Activated naive CD4-positive, alpha-beta T cell treated with anti-CD3 and anti-CD28 coated beads for 36 hours (primary cell): ENCODE measurements at places on chromosomes 5 and 9. TPM values are rescaled to one million over a fixed set of nuclear protein-coding genes. Genes with fewer than 3 reads are reported as not detected.

GRCh38 chr9:91677331-91677730 lies 253.7 kb upstream of the NFIL3 start:
- peaks cover 32% of the 10 kb centered on the region for H3K27me3 ChIP-seq
- peaks cover 4% of the 10 kb centered on the region for H3K4me1 ChIP-seq
- no peak overlapping the region for H3K27ac ChIP-seq
- H3K4me3 ChIP-seq, result no peak overlapping the region
- no peak for DNase-seq
- no peaks in the 10 kb centered on the region for H3K36me3 ChIP-seq

- no peaks in the 10 kb centered on the region for H3K27me3 ChIP-seq
- H3K27ac ChIP-seq, result no peak overlapping the region
- no peak for DNase-seq
- no peaks in the 10 kb centered on the region for H3K36me3 ChIP-seq
- H3K4me3 ChIP-seq, result no peak overlapping the region
These were observed 610.5 kb downstream of the ACTL7B start for GRCh38 chr9:108245331-108245730.

GRCh38 chr5:5199495-5199894 lies 59.4 kb downstream of the ADAMTS16 start:
- no peak overlapping the region for H3K4me3 ChIP-seq
- H3K36me3 ChIP-seq, result no peaks in the 10 kb centered on the region
- no peak for DNase-seq
- no peaks in the 10 kb centered on the region for H3K4me1 ChIP-seq

DNA sequence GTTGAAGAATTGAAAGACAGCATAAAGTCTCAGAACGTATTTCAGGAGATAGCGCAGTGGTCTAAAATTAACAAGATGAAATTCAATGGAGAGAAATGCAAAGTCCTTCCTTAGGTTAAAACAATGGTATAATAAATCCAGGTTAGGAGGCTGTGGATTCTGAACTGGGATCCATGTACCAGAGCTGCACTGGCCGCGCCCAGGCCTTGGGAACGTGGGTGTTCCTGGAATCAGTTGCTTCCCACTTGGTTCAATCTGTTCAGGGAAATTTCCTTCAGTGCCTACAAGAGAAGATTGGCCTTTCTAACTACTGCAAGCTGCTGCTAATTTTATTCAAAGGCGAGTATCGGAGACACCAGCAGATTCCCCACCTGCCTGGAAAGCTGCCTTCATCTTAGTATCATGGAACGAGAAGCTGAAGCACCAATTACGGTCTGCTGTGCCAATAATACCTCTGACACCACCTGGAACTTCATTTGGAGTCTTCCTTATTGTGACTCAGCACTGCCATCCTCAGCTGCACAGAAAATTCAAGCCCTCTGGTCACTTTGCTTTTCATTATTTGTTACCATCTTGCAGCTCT lies 14.3 kb upstream of the CTNND2 start:
- no peak overlapping the region for H3K4me3 ChIP-seq
- H3K27ac ChIP-seq, result no peak overlapping the region
- no peaks in the 10 kb centered on the region for H3K4me1 ChIP-seq

DNA sequence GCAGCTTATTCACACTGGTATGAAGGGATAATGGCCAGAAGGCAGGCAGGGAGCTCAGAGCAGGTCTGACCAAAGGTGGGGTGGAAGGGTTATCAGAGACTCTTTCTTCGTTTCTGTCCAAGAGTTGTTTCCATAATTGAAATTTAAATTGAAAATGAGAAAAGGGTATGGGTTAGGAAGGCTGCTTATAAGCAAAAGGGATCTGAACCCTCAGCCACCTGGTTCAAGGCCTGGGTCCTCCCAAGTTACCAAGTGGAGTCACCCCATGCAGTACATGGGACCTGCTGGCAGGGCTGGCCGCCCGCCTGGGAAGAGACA lies 17.8 kb downstream of the EEIG1 start:
- H3K27me3 ChIP-seq, result no peaks in the 10 kb centered on the region
- peak overlapping the region; percentile 84 for H3K4me3 ChIP-seq
- H3K36me3 ChIP-seq, result peaks cover 29% of the 10 kb centered on the region
- H3K27ac ChIP-seq, result peak overlapping the region; percentile 99

GRCh38 chr9:133226219-133227171 lies 17.4 kb upstream of the OBP2B start:
- H3K27me3 ChIP-seq, result peaks cover 4% of the 10 kb centered on the region
- DNase-seq, result no peak
- H3K4me1 ChIP-seq, result no peaks in the 10 kb centered on the region
- H3K27ac ChIP-seq, result no peak overlapping the region

GRCh38 chr5:155587458-155587857 lies 573.9 kb downstream of the KIF4B start:
- H3K27me3 ChIP-seq, result no peaks in the 10 kb centered on the region
- no peaks in the 10 kb centered on the region for H3K4me1 ChIP-seq
- H3K27ac ChIP-seq, result no peak overlapping the region

DNA sequence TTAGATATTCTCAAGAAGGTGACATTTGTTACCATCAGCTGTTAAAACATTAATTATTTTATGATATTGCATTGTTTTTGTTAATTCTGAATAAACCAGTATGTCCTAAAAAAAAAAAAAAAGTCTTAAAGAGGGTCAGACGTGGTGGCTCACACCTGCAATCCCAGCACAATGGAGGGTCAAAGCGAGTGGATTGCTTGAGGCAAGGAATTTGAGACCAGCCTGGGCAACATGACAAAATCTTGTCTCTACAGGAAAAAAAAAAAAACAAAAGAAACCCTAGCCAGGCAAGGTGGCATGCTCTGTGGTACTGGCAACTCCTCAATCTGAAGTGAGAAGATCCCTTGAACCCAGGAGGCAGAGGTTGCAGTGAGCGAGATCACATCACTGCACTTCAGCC lies 46.8 kb downstream of the CYLC2 start:
- no peak overlapping the region for H3K27ac ChIP-seq
- DNase-seq, result no peak
- H3K4me3 ChIP-seq, result no peak overlapping the region
- no peaks in the 10 kb centered on the region for H3K27me3 ChIP-seq
- no peaks in the 10 kb centered on the region for H3K4me1 ChIP-seq
- H3K36me3 ChIP-seq, result no peaks in the 10 kb centered on the region

- peaks cover 6% of the 10 kb centered on the region for H3K36me3 ChIP-seq
- peaks cover 72% of the 10 kb centered on the region for H3K4me1 ChIP-seq
- H3K27ac ChIP-seq, result peak overlapping the region; percentile 79
- no peak for DNase-seq
- no peaks in the 10 kb centered on the region for H3K27me3 ChIP-seq
These were observed 27.8 kb downstream of the SERINC5 start for GRCh38 chr5:80227979-80228596.

DNA sequence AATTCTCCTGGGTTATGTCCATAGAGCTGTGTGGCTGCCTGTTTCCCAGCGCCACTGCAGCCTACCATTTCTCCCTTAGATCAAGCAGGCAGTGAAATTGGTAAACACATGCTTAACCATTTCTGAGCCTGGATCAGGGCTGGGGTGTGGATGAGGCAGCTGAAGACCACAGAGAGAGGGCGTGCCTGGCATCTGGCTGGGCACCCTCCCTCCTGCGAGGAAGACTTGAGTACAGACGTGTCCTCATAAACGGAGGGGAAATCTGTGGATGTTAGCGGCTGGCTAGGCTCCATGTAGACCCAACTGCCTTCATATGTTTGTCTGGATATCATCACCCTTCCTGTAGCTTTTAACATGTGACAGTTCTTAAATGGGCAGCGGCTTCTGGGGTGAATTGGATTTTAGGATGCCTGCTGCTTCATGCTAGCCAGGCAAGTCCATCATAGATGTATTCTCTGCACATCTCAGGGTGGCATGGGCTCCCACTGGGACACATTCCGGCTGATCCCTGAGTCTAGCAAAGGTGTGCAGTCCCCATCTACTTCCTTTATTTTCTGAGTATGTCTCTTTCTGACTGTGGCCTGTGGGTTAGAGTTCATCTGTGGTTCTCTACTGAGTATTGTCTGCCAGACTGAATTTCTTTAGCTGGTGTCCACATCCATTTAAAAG lies 11.0 kb downstream of the RGS3 start:
- H3K27me3 ChIP-seq, result no peaks in the 10 kb centered on the region
- H3K4me1 ChIP-seq, result peaks cover 7% of the 10 kb centered on the region
- no peak for DNase-seq
- H3K27ac ChIP-seq, result no peak overlapping the region
- H3K4me3 ChIP-seq, result no peak overlapping the region

- peak overlapping the region; percentile 81 for H3K4me3 ChIP-seq
- H3K27ac ChIP-seq, result peak overlapping the region; percentile 54
- H3K36me3 ChIP-seq, result peaks cover 27% of the 10 kb centered on the region
- no peak for DNase-seq
- H3K4me1 ChIP-seq, result peaks cover 31% of the 10 kb centered on the region
- no peaks in the 10 kb centered on the region for H3K27me3 ChIP-seq
These were observed 830 bp downstream of the PRRC1 start for GRCh38 chr5:127518319-127518621.

GRCh38 chr5:73690015-73690414 lies 64.0 kb downstream of the ARHGEF28 start:
- H3K27ac ChIP-seq, result no peak overlapping the region
- DNase-seq, result no peak
- H3K27me3 ChIP-seq, result peaks cover 10% of the 10 kb centered on the region
- peaks cover 5% of the 10 kb centered on the region for H3K4me1 ChIP-seq

- H3K27me3 ChIP-seq, result peaks cover 4% of the 10 kb centered on the region
- no peak for DNase-seq
- no peak overlapping the region for H3K27ac ChIP-seq
- H3K36me3 ChIP-seq, result no peaks in the 10 kb centered on the region
- H3K4me1 ChIP-seq, result no peaks in the 10 kb centered on the region
These were observed 65.2 kb downstream of the PALM2AKAP2 start for GRCh38 chr9:109845226-109845625.

DNA sequence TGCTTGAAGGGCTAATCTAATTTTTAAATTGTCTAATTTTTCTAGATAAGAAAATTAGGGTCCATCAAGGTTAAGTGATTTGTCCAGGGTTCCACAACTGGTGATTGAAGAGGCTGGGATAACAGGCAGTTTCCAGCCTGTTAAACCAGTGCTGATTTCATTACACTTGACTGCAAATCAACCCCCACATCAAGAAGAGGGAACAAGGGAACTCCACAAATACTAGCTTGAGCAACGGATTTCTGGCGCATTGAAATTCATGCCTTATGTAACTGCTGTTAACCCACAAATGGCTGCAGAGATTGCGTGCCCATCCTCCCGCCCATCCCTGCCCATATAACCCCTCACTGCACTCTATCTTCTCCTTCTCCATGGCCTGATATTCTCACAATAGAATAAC lies 10.0 kb downstream of the PLPPR1 start:
- peaks cover 6% of the 10 kb centered on the region for H3K27me3 ChIP-seq
- no peaks in the 10 kb centered on the region for H3K4me1 ChIP-seq
- H3K4me3 ChIP-seq, result no peak overlapping the region

DNA sequence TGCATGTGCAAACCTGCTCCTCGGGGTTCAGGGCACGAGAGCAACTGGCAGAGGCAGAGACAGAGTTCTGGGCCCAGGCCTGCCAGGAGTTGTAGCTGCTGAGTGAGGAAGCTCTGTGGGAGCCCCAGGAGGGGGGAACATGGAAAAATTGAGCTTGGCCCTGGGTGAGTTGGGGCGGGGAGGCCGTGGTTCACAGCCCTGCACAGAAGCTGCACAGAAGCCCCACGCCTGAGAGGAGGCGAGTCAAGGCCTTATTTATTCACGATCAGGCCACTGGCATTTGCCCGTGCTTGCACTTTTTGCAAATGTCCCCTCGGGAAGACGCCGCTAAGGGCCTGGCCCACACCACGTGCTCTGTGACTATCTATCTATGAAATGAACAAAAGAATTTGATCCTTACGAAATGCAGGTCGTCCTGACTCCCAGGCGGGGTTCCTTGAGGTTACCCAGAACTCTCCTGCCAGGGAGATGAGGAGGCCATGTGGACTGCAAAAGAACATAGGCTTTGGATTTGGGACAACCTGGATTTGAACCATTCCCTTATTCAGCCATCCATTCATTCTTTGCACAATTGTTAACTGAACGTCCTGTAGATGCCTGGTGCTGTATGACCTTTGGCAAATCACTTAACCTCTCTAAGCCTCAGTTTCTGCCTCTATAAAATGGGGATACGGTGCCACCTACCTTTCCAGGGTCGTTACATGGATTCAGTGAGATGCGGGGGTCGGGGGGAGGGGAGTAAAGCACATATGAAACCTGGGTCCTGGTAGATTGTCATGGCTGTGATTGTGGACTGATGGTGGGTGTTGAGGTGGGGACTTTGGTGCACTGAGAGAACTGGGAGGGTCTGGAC lies 17.9 kb downstream of the COL27A1 start:
- no peak overlapping the region for H3K4me3 ChIP-seq
- H3K27me3 ChIP-seq, result no peaks in the 10 kb centered on the region
- H3K36me3 ChIP-seq, result peaks cover 3% of the 10 kb centered on the region
- H3K27ac ChIP-seq, result no peak overlapping the region

DNA sequence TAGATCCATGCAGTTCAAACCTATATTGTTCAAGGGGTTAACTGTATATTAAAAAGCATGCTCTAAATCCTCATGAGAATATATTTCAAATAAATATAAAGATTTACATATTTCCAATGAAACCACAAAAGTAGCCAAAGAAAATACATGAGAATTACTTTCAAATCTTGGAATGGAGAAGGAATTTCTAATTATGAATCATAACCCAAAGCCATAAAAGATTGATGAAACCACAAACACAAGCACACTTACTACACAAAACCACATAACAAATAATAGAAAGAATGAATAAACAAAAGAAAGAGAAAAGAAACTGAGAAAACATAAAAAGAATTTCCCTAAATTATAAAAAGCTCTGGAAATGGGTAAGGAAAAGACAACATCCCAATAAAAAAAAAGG lies 16.0 kb downstream of the ERP44 start:
- DNase-seq, result no peak
- H3K4me1 ChIP-seq, result peaks cover 62% of the 10 kb centered on the region
- no peak overlapping the region for H3K4me3 ChIP-seq

GRCh38 chr5:112174959-112175594 lies 244.0 kb downstream of the EPB41L4A start:
- no peaks in the 10 kb centered on the region for H3K27me3 ChIP-seq
- H3K27ac ChIP-seq, result no peak overlapping the region
- peak; percentile 40 for DNase-seq
- H3K4me3 ChIP-seq, result no peak overlapping the region

- H3K27me3 ChIP-seq, result no peaks in the 10 kb centered on the region
- H3K36me3 ChIP-seq, result no peaks in the 10 kb centered on the region
- no peak overlapping the region for H3K4me3 ChIP-seq
- H3K27ac ChIP-seq, result no peak overlapping the region
- no peaks in the 10 kb centered on the region for H3K4me1 ChIP-seq
These were observed 334.8 kb upstream of the ZNF462 start for GRCh38 chr9:106528158-106528557.

The TSSK1B gene
- total RNA-seq, result not detected

The CDH18 gene
- total RNA-seq, result not detected

The FSD1L gene
- total RNA-seq, result 0.86 TPM

The DMRTA1 gene
- total RNA-seq, result not detected

The SEMA5A gene
- total RNA-seq, result not detected

The HTR4 gene
- total RNA-seq, result not detected

The SMC5 gene
- total RNA-seq, result 30.4 TPM

The CAVIN4 gene
- not detected for total RNA-seq

The SPATA24 gene
- total RNA-seq, result 6.0 TPM

The CYLC2 gene
- not detected for total RNA-seq
